Stimulated activated CD8-positive, alpha-beta memory T cell treated with anti-CD3 and anti-CD28 coated beads, Interleukin-7, amount 100 ng/mL, for 1 hour (primary cell): ENCODE measurements at places on chromosomes 2 and 18.

DNA sequence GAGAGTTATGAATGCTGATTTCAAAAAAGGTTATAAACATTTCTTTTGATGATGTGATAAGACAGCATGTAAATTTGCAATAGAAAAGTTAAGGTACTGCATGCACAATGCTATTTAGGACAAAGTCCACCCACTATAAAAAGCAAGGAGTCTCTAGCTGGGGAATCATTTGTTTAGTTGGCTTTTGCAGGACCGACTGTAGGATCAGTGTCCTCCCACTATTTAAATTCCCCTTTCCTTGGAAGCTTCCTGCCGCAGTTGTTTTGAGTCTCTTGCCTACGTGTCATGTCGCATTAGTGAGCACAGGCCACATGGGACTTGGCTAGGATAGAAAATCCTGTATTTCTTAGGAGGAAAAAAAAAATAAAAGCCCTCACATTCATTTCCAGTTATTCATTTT, 13.1 kb downstream of the QPCT start:
- DNase-seq, result no peak

DNA sequence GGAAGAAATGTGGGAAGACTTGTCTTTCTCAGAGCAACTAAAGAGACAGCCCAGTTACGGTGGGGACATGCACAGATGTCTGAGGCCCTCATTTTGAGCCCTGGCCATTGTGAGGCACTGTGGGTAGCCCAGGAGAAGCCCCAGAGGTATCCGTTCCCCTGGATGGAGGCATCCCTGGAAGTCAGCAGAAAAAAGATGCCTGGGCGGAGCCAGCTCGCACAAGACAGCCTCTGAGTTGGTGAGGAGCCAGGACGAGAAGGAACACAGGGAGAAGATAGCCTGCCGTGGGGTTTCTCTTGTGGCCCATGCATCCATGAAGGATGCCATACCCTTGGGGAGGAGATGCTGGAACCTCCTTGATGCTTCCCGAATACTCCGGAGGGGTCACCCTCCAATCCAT, 56.9 kb upstream of the SEMA4C start:
- no peak for DNase-seq

- no peak for DNase-seq
Observed at GRCh38 chr2:109124982-109125592, 3.9 kb upstream of the SH3RF3 start.

- no peak for DNase-seq
Observed at GRCh38 chr18:32238635-32239268, 48.9 kb downstream of the MEP1B start.

DNA sequence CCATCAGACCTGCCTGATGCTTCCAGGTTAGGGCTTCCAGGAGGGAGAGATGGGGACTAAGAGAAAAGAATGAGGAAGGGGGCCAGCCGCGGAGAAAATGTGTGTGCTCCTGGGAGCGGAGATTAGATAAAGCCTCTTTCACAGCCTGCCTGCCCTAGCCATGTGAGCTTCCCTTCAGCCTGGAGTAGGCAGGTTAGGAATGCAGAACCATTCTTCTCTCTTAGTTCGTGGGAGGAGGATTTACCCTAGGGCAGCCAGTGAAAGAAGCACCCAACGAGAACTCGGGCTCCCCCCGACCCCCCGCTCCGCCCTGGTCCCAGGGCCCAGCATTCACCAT, 36.1 kb downstream of the POMC start:
- DNase-seq, result no peak

- no peak for DNase-seq
Observed at GRCh38 chr2:65430603-65431420, 1.6 kb downstream of the SPRED2 start.

DNA sequence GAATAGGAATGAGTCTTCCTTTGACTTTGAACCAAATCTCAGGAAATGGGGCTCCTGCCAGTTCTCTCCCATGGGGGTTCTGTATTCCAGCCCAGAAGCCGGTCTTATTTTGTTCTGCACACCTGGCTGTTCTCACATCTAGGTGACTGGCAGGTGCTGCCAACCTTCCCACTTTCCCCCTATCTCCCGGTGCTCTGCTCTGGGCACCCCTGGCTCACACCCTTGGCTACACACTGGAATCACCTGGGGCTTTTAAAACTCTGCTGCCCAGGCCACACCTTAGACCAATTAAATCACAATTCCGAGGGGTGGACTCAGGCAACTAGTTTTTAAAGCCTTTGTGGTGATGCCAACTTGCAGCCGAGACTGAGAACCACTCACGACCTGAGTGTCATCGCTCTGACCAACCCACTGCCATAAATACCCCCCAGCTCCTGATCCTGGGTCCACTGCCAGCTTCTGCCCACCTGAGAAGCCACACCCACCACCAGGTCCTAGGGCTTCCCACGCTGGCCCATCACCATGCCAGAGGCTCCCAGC, 69.2 kb downstream of the KCNF1 start:
- no peak for DNase-seq

DNA sequence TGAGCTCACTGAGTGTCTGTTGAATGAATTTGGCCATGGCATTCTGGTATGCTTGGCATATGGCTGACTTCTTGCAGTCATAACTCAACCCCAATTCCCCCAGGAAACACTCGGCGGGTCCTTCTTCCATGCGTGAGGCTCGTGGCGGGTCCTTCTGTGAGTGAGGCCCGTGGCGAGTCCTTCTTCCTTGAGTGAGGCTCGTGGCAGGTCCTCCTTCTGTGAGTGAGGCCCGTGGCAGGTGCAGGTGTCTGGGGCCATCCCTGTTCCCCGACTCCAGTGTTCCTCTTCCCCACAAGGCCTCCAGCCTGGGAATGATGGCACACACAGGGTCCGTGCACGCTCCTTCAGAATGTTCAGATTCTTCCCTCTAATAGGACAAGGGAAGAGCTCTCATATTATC, 169.0 kb downstream of the EIPR1 start:
- DNase-seq, result no peak

GRCh38 chr18:65214456-65214855, 536.4 kb upstream of the CDH7 start:
- no peak for DNase-seq

GRCh38 chr18:37467002-37467662, 98.5 kb downstream of the CELF4 start:
- DNase-seq, result no peak

GRCh38 chr2:99710721-99711120, 220.9 kb upstream of the REV1 start:
- DNase-seq, result no peak

- no peak for DNase-seq
Observed at GRCh38 chr2:19675003-19675629, 226.7 kb downstream of the TTC32 start.

- no peak for DNase-seq
Observed at GRCh38 chr18:25974630-25975077, 115.8 kb downstream of the SS18 start.

GRCh38 chr18:76528477-76529432, 33.7 kb upstream of the ZNF516 start:
- DNase-seq, result no peak

- no peak for DNase-seq
Observed at GRCh38 chr18:38427234-38427633, 861.6 kb upstream of the CELF4 start.

DNA sequence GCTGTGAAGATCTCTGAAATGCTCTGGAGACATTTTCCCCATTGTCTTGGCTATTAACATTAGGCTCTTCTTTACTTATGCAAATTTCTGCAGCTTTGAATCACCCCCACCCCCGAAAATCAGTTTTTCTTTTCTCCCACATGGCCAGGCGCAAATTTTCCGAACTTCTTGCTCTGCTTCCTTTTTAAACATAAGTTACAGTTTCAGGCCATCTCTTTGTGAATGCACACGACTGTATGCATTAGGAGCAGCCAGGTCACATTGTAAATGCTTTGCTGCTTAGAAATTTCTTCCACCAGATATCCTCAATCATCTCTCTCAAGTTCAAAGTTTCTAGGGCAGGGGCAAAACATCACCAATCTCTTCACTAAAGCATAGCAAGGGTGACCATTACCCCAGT, 106.8 kb downstream of the PARD3B start:
- DNase-seq, result no peak

DNA sequence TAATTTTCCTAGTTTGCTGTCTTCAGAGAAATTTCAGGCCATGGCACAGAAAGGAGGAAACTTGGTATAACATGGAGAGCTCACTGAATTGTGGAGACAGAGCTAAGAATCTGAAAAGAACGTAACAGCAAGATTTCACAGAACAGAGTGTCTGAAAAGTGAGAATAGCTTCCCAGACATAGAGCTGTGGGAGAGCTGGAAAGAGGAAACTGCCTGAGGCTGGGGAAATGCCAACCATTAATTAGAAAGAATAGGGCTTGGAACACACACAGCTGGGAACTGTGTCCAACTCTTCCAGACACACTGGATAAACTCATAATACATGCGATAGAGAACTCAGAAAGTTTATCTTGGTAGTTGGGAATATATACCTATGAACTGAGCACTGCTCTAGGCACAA, 51.6 kb upstream of the KYNU start:
- no peak for DNase-seq

DNA sequence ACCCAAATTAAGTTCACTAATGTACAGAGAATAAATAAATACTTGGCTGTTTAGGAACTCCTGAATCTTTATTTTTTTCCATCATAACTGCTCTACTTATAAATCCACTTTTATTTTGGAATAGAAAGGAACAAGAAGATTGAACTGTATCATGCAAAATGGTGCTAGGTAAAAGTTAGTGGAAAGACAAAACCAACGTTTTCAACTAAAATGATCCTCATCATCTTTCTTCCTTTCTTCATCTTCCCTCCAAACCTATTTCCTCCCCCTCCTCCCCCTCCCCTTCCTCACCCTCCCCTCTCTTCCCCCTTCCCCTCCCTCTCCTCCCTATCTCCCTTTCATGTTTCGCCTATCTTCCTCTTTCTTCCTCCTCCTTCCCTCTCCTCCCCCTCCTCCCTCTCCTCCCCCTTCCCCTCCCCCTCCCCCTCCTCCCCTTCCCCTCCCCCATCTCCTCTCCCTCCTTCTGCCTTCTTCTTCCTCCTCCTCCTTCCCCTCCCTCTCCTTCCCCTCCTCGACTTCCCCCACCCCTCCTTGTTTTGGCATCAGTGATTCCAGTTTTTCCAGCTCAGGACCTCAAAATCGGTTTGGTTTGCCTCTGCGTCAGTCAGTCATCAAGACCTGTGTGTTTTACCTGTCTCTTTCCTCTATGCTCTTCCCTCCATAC, 5.1 kb downstream of the KLHL23 start:
- DNase-seq, result no peak

GRCh38 chr2:74074487-74074886, 73.2 kb downstream of the BOLA3 start:
- DNase-seq, result no peak

DNA sequence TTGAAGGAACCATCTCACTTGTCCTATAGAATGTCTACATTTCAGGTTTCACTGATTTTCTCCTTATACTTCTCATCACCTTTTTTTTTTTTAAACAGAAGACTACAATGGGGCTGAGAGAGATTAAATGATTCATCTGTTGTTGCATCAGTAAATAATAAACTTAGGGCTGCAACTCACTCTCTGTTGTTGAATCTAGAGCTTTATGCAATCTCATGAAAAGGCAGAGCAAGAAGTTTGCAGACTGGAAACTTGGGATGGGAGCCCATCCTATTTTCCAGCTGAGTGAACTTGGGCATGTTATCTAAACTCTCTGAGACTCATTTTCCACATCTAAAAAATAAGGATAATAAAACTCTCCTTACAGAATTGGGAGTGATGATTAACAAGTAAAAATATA, 58.4 kb downstream of the PDE1A start:
- no peak for DNase-seq
